Stimulated activated CD8-positive, alpha-beta memory T cell treated with anti-CD3 and anti-CD28 coated beads, Interleukin-4, amount 100 ng/mL, for 4 hours (primary cell): ENCODE measurements at places on chromosomes 7 and 10.

DNA sequence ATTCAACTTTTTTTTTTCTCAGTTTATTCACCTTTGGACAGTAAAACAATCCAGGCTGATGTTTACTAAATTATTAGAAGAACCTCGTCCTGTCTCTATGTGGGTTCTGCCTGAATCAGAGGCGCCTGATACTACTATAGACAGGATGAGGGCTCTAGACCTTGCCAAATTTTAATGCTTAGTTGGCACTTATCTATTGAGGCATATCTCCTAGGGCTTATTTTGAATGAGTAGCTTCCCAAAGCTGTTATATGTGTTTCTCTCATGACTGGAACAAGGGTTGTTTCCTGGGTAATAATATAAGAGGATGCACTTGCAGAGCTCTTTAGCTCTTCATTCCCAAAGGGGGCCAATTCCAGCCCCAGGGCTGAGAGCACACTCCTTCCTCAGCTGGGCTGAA, 23.6 kb downstream of the HECW1 start:
- DNase-seq, result no peak

- peak; percentile 27 for DNase-seq
These were observed 67.5 kb downstream of the ATXN7L1 start for GRCh38 chr7:105808703-105809590.

DNA sequence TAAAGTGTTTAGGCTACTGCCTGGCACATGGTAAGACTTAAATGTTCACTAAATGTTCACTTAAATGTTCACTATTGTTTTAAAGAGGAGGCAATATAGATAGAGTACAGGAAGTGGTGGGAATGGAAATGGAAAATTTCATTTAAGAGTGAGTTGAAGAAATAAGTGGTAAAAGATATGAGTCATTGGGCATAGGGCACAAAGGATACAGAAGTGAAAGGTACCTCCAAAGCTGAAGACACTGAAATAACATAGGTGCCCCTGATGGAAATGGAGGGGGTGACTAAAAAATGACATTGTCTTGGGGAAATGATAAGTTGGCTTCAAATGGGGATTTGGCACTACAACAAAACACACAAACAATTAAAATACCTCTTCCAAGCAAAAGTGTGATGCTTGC, 5.2 kb upstream of the FRA10AC1 start:
- DNase-seq, result no peak

DNA sequence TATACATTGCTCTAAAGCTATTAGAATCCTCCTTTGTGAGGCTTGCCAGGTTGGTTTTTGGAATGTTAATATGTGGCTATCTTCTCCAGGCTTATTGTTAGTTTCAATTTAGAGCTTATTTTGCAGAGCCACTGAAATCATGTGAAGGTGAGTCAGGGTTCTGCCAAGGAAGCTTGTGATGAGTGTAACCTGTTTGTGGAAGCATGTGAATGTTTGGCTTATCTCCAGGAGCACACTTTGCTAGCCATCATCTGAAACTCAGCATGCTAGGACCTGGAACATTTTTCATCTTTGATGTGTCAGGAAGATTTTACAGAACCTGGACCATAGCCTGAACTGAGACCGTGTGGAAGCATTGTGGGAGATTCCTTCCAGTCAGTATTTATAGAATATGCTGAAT, 197.3 kb downstream of the PPP1R9A start:
- no peak for DNase-seq

- no peak for DNase-seq
These were observed 70.7 kb downstream of the ARHGAP22 start for GRCh38 chr10:48533951-48534720.
